ENCODE measurements at places on chromosomes 7 and 10.

DNA sequence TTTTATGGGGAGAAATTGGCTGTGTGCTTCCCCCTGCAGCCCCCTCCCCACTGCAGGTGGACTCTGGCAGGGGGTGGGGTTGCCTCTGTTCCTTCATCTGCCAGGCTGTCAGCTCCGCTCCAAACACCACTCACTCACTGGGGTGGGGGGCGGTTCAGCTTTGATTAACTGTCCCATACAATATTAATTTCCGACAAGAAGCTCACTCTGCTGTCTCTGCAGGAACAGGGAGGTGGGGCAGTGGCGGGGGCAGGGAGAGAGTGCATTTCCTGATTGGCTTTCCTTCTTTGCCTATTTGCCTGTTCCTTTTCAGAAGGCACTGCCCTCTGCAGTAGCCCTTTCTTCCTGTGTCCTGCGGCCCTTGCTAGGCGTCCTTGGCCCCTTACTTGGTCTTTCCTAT lies 500.8 kb downstream of the PLXNA4 start:
- DNase-seq: no peak

DNA sequence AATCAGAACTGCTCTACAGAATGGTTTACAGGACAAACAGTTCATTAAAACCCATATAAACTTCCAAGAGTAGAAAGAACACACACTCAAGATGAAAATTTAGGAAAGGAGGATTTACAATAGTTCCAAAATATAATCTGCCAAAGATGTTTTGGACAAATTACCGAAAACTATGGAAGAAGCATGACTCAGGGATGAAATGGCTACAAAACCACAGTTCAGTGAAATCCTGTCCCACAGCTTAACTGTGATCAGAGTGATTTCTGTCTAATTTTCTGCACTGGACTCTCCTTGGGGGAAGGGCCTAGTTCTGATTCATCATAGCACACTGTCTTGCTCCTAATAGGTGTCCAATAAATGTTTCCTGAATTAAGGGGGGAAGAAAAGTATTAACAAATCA lies 82.2 kb downstream of the HIPK2 start:
- no peak for DNase-seq

DNA sequence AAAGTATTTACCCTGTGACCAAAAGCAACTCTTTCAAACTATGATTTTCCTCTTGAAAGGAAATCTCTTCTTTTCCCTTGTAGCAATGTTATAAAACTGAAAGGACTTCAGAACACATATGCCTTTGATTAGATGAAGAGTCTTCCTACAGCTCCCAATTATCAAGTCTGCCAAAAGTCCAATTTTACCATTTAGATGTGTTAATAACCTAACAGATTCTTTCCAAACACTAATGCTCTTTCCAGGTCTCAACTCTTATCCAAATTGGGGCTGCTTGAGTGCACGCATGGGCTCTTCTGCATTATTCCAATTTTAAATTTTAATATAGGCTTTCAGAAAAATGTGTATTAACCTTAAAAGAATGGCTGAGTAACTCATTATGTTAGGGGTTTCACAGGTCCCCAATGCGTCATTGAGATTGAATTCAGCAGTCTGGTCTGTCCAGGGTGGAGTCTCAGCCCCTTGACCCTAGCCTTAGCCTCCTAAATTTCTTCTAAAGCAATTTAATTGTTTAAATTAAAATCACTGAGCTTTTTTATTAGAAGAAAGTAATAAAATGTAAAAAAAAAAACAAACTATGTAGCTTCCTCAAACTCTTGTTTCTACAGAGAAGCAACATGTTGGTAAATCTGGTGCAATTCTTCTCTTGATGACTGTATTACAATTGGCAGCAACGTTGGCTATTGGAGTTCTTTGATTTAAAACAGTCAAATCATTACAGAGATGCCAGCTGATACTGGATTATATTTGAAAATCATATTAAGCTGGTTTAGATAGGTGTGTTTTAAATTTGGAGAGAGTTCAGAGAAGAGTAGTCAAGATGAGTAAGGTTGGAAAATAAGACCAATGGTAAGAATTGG lies 170.4 kb downstream of the DKK1 start:
- no peak for DNase-seq

GRCh38 chr10:8435186-8436055 lies 380.9 kb downstream of the GATA3 start:
- DNase-seq: no peak

- DNase-seq: no peak
Measured at GRCh38 chr7:107210400-107210799, 41.6 kb downstream of the HBP1 start.

DNA sequence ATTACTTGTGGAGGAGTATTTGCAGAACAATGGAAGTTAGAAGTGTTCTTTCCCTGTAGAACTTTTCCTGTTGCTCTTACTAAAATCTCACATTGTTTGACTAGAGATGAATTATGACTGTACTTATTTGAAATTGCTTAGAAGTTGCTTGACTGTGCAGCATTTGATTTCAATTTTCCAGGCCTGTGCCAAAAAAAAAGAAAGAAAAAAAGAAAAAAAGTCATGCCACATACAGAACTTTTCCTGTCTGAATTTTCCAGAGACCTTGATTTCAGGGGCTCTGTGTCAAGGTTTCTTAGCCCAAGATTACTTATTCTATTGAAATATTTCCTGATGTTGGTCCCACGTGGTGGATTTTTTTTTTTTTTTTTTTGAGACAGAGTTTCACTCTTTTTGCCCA lies 3.5 kb upstream of the FAM171A1 start:
- DNase-seq: no peak

GRCh38 chr10:118034791-118035261 lies 11.9 kb downstream of the RAB11FIP2 start:
- DNase-seq: no peak

- no peak for DNase-seq
Measured at GRCh38 chr7:3918576-3918975, 617.5 kb downstream of the SDK1 start.

DNA sequence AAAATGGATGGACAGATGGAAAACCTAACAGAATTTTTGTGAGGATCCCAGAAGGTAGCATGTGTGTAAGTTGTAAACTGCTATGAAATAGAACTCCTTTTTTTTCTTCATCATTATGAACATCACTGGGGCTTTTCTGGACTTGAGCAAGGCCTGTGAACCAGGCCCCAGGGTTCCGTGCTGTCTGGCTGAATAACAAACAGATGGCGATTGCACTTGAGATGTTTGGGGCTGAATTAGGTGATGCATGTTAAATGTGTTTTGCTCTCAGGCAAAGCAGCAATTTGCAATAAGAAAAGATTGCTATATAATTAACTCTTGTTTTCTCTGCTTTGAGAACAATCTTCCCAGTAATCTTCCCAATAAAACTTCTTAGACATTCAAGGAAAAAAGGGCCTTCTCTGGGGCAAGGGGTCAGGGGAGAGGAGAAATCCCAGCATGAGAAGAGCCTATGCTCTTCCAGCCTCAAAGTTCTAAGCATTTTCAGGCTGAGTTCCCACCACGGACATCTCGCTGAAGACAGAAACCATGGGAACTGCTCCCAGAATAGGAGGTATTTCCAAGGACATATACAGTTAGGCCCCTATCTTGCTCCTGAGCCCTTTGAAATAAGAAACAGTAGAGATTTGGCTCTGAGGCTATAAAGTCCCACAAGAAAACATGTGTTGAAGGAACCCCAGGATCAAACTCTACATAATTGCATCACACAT lies 98.7 kb downstream of the ITIH5 start:
- DNase-seq: no peak

DNA sequence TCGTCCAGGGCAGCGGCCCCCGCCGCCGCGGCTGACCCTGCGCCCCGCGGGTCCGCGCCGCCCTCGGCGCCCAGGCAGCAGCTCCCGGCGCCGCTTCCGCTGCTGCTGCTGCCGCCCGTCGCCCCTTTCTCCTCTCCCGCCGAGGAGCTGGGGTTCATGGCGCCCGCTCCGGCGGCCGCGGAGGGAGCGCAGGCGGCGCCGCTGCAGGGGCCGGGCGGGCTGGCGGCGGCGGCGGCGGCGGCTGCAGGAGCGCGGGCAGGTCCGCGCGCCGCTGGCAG lies 286 bp downstream of the DGKI start:
- DNase-seq: no peak

GRCh38 chr7:81652225-81652624 lies 117.6 kb downstream of the HGF start:
- no peak for DNase-seq

DNA sequence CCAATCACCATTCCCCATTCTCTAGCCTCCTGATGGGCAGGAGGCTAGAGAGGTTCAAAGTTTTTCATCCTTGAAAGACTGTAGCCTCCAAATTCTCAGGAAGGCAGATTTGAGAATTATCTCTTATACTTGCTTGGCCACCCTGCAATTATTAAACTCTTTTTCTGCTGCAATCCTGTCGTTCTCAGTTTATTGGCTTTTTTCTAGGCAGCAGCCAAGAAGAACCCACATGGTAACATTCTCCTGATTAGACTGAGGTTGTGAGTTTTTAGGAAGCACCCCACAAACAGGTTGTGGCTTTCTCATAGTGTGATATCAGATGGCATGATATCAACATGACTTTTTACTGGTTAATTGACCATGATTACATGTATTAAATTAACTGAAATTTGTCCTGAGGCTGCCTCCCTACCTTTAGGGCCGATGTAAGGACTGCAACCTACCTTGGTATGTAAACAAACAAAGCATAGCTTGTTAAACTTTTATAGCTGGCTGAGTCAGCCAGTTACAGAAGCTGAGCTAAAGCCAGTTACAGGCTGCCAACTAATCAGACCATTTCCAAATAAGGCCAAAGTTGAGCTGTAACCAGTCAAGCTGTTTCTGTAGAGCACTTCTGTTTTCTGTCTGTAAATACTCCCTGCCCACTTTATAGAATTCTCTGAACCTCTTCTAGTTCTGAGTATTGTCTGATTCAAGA lies 3.2 kb upstream of the ZNF248 start:
- peak; percentile 35 for DNase-seq

GRCh38 chr10:125881192-125881591 lies at the start of gene DHX32:
DHX32 (minus strand) TSS chr10:125881292; CDS start chr10:125880824, 468 bp downstream.
- no peak for DNase-seq

DNA sequence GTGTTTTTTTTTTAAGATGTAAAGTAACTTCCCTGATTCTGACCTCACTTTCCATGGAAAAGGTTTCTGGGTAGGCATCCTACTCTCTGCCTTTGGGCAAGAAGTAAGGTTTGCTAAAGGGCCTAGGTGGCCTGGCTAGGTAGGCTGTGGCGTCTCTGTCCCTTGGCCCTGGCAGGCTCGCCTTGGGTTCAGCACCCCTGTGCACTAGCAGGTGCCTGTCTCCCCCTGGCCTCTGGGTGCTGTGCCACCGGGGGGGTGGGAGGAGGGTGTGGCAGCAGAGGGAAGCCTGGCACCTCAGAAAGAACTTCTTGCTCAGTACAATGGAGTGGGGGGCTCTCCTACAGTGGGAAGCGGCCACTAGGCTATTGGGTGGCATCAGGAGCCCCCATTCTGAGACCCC lies 14.0 kb downstream of the TECPR1 start:
- DNase-seq: no peak

- DNase-seq: no peak
Measured at GRCh38 chr10:14195433-14195832, 135.3 kb downstream of the FRMD4A start.

All from RPMI8226 (cell line).